Astrocyte of the cerebellum (primary cell): ENCODE measurements at places on chromosomes 4 and X.

DNA sequence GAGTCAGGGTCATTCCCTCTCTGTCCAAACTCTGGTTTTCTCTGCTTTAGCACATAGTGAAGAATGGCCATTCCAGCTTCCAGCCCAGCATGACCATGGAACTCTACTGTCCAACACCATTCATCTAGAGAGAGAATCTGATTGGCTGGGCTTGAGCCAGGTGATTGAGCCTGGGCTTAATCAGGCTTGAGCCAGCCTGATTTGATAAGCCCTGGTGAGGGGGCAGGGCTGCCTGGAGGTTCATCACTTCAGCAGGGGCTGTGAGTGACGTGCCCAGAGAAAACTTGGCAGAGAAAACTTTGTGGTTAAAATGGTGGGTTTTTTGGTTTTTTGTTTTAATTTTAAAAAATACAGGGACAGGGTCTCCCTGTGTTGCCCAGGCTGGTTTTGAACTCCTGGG lies 62.5 kb downstream of the KIAA0232 start:
- DNase-seq: no peak

- DNase-seq: no peak
Measured at GRCh38 chr4:155026715-155027114, 181.7 kb upstream of the NPY2R start.

GRCh38 chrX:84216881-84217280 lies 28.9 kb upstream of the RPS6KA6 start:
- DNase-seq: no peak

GRCh38 chr4:8306511-8307021 lies 37.0 kb downstream of the HTRA3 start:
- DNase-seq: no peak

GRCh38 chr4:19135895-19136633 lies 1114.5 kb upstream of the LCORL start:
- DNase-seq: no peak

GRCh38 chrX:152640034-152640818 lies 2.5 kb downstream of the GABRQ start:
- DNase-seq: no peak

DNA sequence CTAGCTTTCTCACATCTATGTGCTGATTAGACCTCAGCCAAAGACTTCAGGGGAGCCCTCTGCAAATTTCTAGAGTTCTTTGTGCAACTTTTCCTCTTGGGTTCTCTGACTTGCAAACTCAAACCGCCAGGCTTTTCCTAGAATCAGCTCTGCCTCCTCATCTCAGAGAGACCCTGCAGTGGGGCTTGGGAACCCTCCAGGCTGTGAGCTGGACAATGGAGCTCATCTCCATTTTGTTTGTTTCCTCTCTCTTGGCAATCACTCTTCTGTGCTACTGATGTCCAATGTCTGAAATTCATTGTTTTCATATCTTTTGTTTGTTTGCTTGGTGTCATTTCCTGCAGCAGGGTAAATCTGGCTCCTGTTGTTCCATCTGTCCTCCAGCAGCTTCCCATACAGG lies 33.0 kb downstream of the GYPB start:
- DNase-seq: no peak
